ENCODE measurements at places on chromosomes 13 and 19.

- DNase-seq, result no peak
These were observed 63.9 kb upstream of the DOCK9 start for GRCh38 chr13:99041788-99042187.

DNA sequence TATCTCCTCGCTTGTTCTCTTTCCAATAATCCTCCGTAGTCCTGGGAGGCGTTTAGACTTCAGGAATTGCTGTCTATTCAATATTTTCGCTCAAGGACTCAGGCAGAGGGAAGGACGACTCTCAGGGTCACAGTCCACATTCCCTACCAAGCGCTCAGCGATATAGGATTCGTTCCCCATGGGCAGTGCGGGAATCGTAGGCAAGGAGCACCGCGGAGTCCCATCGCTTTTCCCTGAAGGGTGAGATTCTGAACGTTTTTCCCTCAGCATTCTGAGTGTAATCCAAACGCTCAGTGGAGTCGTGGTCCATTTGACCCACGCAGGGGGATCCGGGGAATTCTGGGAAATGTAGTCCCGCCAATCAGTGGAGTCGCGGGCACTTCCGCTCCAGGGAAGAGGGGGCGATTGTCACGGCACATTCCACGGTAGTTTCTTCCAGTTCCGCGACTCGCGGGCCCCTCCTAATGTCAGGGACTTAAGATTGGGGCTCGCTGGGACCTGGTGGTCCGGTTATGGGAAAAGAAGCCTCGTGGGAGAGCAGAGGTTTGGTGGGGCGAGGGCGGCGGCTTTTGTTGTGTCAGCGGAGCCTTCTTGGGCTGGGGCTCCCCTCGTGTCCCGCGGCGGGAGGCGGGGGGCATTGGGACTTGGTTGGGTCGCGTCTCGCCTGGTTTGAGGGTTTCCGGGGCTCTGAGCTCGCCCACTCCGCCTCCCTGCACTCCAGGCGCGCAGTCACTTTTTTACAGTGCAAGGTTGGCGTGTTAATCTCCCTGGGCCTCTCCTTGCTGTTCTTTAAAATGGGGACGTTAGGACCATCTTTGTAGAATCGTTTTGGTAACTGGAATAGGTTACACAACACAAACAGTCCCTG lies at the start of gene ZNF234:
TSS of gene ZNF234 (plus strand) at position 364 of the 868 bp plus-strand sequence. CDS start 3,079 bp downstream, outside the sequence.
- DNase-seq, result peak; percentile 75

DNA sequence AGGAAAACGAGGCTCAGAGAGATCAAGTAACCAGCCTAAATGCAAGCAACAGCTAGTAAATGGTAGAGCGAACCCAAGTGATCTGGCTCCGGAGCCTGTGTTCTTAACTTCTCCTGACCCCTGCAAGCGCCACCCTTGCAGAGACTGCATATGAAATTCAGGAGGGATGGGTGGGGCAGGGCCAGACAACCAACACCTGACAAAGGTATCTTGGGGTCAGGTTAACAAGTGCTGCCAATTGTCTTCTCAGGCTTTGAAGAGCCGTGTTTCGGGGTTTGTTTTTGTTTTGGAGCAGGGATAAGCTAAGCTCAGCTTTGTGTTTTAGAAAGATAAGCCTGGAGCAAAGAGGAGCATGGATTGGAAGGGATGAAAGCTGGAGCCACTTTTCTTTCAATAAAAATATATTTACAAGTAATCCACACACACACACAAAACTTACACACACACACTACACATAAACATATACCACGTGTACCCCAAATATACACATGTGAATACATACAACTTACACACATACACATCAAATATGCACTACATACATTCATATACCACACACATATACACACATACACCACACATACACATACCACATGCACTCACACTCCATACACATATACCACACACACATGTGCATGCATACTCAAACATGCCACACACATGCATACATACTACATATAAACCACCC lies 722.0 kb downstream of the DIAPH3 start:
- no peak for DNase-seq

GRCh38 chr13:23656637-23657371 lies 86.6 kb downstream of the TNFRSF19 start:
- DNase-seq, result no peak

GRCh38 chr13:98972059-98972458 lies 5.8 kb downstream of the DOCK9 start:
- DNase-seq, result no peak

DNA sequence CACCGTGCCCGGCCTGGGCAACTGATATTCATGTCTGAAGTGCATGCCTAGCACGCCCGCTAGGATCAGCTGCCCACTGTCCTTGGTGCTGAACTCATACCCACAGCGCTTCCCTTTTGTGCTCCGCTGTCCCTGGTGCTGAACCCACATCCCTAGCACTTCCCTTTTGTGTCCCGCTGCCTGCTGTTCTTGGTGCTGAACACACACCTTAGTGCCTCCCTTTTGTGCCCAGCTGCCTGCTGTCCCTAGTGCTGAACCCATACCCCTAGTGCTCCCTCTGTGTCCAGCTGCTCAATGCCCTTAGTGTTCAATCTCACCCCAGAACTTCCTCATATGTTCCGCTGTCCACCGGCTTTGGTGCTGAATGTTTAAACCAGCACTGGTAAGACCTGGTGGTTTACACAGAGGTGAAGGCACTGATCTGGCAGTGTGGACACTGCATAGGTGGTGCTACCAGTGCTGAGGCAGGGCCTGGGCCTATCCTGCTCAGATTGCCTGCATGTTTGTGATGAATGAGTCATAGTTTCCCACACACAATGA lies 26.3 kb upstream of the SIGLEC11 start:
- no peak for DNase-seq

DNA sequence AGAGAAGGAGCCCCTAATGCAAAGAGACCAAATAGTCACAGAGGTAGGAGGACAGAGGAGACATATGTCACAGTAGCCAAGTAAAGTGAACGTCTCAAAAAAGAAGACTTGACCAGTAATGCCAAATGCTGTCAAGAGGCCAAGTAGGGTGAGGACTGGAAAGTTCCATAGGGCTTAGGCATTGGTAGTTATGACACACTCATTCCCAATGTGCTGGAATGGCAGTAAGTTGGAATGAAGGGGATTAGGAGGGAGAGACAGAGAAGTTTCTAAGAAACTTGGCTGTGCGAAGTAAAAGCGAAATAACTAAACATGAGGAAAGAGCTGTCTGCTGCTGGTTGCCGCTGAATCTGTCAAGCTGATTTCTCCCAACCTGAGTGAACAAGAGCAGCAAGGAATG lies 14.9 kb upstream of the FRY start:
- DNase-seq, result no peak

- no peak for DNase-seq
These were observed 93.5 kb upstream of the MRI1 start for GRCh38 chr19:13670846-13671245.

GRCh38 chr13:35333157-35333556 lies 143.3 kb downstream of the MAB21L1 start:
- DNase-seq, result no peak

DNA sequence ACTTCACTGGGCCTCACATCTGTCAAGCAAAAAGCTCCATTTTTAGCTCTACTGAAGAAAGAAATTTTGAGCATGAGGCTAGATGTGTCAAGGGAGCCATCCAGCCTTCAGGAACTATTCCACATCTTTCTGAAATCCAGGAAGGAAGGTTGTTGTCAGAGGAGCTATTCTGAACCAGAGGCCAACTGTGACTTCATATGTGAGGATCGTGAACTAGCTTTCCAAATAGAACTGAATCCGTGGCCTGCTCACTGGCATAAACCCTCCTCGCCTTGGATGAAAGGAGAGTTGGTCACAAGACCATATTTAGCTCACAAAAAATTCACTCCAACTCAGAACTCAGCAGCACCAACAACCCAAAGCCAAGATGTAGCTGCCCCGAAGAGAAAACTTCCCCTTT lies 195.8 kb downstream of the FOXO1 start:
- no peak for DNase-seq

DNA sequence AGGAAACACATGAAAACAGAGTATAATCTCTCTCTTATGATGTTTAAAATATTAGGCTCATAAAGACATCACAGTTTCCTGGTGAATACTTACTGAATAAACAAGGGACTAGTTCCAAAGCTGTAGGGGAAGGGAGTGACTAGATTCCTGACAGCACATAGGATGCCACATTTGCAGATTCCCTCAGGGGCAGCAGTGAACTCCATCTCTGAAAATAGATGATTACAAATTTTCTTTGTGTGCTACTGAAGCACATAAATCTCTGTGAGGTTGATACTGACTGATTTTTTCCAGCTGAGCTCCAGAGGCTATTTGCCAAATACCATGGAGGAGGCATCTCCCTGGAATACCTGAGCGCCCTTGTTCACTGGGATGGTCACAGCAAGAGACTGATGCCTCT lies 77.3 kb downstream of the FGF9 start:
- DNase-seq, result no peak

GRCh38 chr19:18049385-18049784 lies 37.3 kb downstream of the IL12RB1 start:
- no peak for DNase-seq

GRCh38 chr19:44807652-44808462 lies 1.0 kb upstream of the BCAM start:
- peak; percentile 69 for DNase-seq

- peak; percentile 86 for DNase-seq
These were observed 96.8 kb downstream of the ATP8A2 start for GRCh38 chr13:25468325-25469168.

DNA sequence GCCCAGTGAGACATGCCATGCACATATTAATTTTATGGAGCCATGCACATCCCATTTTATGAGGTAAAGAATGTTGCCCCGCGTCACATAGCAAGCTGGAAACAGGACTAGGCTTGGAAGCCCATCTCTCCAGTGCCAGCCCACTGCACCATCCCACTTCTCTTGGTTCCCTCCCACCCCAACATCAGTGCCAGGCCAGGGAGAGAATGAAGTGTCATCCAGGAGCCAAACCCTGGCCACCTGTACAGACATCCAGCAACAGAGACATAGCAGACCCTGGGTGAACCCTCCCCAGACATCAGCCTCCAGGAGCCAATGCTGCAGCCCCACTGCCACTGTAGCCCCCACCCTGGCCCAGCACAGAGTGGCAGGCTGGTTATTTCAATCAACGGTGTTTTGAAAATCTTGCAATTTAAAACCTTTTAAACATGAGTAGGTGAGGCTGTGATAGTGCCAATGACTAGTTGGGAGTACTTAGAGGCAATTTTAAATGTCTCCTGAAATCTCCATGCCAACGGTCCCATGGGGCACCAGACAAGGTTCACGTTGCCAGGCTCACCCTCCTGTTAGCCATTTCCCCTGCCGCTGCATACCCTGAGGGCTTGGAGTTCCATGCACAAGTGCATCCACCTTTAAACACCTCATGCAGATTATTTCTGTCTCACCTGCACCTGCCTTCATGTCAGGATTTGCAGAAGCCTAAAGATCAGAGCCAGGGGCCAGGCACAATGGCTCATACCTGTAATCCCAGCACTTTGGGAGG lies 34.7 kb downstream of the VSTM2B start:
- no peak for DNase-seq

DNA sequence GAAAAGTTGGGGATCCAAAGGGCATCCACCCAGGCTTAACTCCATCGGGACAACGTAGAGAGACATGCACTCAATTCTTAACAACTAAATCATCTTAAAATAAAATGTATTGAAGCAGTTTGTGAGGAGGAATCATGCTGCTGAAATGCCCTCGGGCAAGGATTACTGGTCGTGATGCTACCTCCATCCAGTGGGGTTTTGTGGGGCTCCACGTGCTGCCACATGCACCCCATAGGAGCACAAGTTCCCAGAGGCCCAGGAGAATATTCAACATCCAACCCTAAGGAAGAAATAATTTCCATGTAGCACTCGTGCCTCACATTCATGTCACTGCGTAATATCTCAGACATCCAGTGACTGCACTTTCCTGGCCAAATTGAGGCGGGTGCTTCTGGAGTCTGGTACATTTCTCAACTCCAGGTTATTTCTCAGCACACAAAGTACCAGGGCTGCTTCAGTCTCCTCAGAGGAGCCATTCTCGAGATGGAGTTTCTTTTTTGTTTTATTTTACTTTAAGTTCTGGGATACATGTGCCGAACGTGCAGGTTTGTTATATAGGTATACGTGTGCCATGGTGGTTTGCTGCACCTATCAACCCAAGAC lies 429.8 kb downstream of the FOXO1 start:
- no peak for DNase-seq

DNA sequence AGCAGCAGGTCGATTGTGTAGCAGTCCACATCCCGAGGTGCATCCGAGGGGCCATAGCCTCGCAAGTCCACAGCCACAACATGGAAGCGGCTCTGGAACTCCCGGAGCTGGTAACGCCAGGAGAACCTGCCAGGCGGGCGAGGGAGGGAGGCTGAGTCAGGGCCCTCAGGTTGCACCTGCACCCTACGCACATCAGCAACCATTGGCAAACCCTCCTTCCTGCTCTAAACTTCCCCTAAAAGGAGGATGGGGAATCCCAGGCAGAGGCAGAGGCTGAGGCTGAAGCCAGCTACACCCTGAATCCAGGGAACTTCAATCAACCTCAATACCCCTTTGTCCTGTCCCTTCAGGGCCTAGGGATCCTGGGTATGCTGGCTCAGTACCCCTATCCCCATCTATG lies 977 bp downstream of the EPHX3 start:
- DNase-seq, result no peak

- DNase-seq, result no peak
These were observed 1820.8 kb downstream of the UQCRFS1 start for GRCh38 chr19:27392027-27392632.

GRCh38 chr13:73174521-73175010 lies 115.8 kb downstream of the KLF5 start:
- no peak for DNase-seq

DNA sequence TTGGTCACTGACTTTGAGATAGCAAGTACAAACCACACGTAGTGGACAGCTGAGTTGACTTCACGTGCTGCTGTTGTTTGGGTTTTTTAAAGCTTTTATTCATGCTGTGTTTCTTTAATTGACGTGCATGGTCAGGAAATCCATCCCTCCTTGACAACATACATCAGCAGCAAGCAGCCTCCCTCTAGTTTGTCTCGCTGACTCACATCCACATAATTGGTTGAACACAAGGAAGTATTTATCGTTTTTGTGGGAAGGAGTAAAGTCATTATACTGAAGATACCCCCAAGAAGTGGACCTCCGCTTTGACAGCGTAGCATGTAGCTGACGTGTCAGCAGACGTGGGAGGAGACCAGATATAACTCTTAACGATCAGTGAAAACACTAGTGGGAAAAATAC lies 355.8 kb downstream of the MYO16 start:
- no peak for DNase-seq

DNA sequence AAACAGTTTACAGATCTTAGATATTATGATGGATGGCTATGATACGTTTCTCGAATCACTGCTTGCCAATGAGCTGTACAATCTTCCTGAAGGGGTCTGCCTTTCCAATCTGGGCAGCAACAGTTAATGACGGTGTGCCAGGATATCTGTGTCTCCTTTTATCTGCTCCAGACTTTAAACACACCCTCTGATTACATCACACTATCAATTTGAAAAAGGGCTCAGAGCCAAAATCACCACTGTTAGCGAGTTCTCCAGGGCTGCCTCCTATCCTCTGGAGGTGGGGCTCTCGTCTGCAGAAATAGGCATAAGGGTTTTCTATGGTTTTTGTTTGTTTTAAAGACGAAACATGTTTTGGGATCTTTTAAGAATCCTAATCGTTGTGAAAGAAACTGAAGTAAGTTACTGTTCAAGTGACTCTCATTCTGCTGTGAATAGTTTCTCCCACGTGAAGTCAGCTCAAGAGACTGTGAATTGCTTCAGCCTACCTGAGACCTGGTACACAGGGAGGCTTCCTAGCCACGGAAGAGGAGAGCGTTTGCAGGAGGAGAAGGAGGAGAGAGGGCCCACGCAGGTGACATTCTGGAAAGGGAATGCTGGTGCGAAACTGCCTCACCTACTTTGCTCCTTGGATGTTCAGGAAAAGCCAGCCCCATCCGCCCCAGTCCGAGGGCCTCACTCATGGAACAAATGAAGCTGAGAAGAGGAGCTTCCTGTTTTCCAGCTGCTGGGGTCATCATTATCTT lies 15.2 kb upstream of the GJA3 start:
- no peak for DNase-seq
